CD8-positive, alpha-beta memory T cell (primary cell): ENCODE measurements at places on chromosomes 12 and 14.

DNA sequence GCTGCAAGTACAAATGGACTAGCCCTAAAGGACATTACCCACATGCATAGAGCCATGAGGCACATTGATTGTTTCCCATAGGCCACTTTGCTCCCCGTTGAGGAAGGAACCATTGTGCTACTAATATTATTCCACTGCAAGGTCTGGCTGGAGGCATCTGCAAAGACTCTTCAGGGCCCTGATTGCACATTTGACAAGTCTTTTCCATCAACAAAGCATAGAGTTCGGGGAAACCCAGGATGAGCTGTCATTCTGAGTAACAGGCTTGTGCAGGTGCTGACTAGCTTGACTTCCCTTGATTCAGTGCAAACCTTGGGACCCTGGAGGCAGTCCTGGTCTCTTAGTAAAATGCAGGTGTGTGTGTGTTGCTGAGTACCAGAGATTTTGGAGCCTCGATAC, 73.8 kb downstream of the SUSD6 start:
- no peak overlapping the region for H3K27ac ChIP-seq
- DNase-seq: no peak
- no peak overlapping the region for H3K4me3 ChIP-seq
- peaks cover 57% of the 10 kb centered on the region for H3K4me1 ChIP-seq
- H3K27me3 ChIP-seq: no peaks in the 10 kb centered on the region

DNA sequence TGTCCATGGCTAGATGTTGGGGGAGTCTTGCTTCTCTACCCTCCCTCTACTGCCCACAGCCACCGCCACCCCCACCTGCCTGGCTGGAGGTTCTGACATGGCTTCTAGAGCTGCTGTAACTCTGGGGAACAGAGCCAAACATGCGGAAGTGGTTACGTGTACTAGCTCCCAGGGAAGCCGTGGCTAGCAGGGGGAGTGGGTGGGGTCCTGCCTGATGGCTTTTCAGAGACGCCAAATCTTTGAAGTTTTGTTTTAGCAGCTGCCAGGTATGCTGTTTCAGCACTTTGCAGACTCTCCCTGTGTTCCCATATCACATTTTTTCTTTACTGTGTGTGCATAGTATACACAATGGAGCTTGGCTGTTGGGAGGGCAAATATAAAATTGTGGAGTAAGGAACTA, 150.3 kb downstream of the TGFB3 start:
- H3K27ac ChIP-seq: peak overlapping the region; percentile 40
- H3K4me3 ChIP-seq: no peak overlapping the region
- no peaks in the 10 kb centered on the region for H3K27me3 ChIP-seq
- H3K36me3 ChIP-seq: no peaks in the 10 kb centered on the region

GRCh38 chr12:64180951-64181350, 41.1 kb downstream of the KICS2 start:
- H3K4me1 ChIP-seq: no peaks in the 10 kb centered on the region
- no peak for DNase-seq
- no peaks in the 10 kb centered on the region for H3K27me3 ChIP-seq

DNA sequence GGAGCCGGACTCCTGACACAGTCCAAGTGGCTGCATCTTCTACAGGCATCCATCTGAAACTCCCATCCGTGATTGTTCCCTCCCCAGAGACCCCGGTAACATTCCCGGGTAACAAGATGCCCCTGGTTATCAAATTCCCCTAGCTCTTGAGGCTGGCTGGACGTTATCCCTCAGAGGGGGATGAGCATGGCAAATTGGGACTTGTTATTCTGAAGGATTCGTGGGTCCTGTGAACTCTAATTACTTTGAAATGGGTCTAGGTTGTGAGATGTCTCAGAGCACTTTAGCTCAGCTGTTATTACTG, 642 bp upstream of the PAN2 start:
- peaks cover 35% of the 10 kb centered on the region for H3K4me1 ChIP-seq
- H3K27ac ChIP-seq: peak overlapping the region; percentile 99

DNA sequence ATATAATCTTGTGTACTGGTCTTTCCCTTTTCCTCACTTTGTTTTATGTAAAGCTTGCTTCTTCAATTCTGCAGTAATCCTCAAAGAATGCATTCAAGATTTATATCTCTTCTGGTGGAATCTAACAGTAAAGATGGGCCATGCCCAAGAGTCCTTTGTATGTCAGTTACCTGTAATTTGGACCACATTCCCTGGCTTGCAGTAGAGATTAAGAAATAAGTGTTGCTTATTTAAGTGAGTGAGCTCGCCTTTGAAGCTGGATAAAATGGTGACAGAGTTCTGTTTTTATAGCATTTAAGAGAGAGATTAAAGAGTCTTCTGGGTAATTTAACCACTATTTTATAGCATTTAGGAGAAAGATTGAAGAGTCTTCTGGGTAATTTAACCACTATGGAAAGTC, 262.1 kb upstream of the ATP2B1 start:
- H3K4me1 ChIP-seq: no peaks in the 10 kb centered on the region
- no peaks in the 10 kb centered on the region for H3K36me3 ChIP-seq
- no peaks in the 10 kb centered on the region for H3K27me3 ChIP-seq
- DNase-seq: no peak
- H3K27ac ChIP-seq: no peak overlapping the region
- no peak overlapping the region for H3K4me3 ChIP-seq

- no peak overlapping the region for H3K27ac ChIP-seq
- H3K27me3 ChIP-seq: no peaks in the 10 kb centered on the region
- no peak for DNase-seq
- H3K4me3 ChIP-seq: no peak overlapping the region
Measured at GRCh38 chr12:7832059-7832696, 40.5 kb downstream of the SLC2A14 start.

DNA sequence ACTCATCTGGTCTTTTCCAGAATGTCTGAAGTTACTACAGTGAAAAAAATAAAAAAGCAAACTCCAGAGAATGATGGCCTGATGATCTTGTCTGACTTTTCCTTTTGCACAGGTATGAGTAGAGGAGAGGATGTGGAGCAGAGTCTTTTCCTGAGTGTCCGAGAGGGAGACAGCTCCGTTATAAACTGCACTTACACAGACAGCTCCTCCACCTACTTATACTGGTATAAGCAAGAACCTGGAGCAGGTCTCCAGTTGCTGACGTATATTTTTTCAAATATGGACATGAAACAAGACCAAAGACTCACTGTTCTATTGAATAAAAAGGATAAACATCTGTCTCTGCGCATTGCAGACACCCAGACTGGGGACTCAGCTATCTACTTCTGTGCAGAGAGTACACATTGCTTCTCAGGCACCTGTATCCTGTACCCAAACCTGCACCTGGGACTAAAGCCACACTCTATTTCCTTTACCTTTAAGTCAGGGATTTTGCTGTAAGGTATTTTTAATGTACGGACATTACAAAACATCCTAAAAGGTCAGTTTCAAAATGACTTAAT, 75.8 kb upstream of the OR4E1 start:
- H3K27ac ChIP-seq: no peak overlapping the region
- no peak for DNase-seq
- H3K4me3 ChIP-seq: peak overlapping the region; percentile 31
- H3K4me1 ChIP-seq: no peaks in the 10 kb centered on the region

DNA sequence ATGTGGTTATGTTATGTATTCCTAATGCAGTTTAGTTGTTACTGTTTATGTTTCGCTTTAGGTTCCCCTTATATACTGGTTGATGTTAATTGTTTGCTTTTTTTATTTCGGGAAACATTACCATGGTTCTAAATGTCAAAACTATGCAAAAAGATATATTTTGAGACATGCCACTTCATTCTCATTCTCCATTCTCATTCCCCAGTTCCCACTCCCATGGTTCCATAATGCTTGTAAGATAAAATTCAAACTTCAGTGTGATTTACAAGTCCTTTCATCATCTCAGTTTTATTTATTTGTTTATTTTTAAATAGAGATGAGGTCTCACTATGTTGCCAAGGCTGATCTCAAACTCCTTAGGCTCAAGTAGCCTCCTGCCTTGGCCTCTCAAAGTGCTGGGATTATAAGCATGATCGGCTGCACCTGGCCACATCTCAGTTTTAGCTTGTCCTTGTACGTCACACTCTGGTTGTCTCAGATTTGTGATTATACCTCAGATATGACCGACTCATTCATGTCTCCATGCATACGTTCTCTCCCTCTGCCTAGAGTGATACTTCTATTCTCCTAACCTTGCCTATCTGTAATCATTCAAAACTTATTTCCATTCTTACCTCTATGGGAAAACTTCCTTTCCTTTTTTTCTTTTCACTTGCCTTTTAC, 407.8 kb upstream of the RGS6 start:
- no peaks in the 10 kb centered on the region for H3K36me3 ChIP-seq
- H3K4me1 ChIP-seq: no peaks in the 10 kb centered on the region
- DNase-seq: no peak
- no peaks in the 10 kb centered on the region for H3K27me3 ChIP-seq
- H3K4me3 ChIP-seq: no peak overlapping the region
